GF-D8 (cell line): ENCODE measurements at places on chromosomes 4 and X.

DNA sequence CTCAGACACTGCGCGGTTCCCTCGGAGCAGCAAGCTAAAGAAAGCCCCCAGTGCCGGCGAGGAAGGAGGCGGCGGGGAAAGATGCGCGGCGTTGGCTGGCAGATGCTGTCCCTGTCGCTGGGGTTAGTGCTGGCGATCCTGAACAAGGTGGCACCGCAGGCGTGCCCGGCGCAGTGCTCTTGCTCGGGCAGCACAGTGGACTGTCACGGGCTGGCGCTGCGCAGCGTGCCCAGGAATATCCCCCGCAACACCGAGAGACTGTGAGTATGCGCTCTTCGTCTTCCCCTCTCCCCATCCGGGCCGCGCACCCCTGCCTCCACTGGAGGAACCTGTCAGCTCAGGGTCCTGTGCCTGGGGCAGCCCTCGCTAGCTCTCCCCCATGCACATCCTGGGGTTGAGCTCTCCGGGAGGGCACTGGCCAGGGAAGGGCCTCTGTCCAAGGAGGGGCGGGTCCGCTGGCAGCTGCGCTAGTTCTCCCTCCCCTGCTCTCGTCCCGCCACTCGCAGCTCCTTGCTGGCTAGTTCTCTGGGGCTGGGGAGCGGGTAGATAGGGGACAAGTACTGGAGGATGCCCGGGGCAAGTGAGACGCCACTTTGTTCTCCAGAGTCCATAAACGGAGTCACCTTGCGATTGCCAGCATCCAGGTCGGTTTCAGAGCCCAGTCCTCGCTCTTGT lies 2.2 kb downstream of the SLIT2 start:
- no peak for DNase-seq

DNA sequence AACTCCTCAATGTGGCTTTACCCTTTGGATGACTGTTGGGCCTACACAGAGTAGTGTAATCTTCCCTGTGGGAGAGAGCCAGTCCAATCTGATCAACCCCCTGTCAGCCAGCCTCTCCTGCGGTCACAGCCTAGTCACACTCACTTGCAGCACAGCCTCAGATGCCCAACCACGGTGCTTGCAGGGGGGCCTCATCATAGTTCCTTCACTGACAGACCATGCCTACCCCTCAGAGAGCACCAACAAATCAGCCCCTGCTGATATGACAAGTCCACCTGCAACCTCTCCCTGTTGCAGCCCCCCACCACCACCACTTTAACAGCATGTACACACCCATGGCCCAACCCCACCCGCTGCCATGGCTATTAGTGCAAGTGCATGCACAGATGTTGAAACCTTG lies 146.8 kb downstream of the HMGN5 start:
- no peak for DNase-seq

DNA sequence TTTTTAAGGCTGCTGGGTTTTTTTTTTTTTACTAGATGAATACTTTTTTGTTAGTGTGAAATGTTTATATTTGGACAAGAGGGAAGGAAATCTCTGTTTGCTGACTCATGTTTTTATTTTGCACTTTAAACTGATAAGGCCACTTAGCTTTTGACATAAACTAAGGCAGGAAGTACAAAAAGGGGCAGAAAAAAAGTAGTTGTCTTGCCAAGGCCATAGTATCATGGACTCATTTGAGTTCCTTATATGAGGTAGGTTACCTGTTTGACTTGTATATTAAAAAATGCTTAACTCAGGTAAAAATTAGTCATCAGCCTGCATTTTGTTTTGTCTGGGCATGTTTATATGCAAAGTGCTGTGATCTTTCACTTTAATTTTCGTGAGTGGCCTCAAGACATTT lies 26.0 kb downstream of the SMAD1 start:
- DNase-seq: no peak

DNA sequence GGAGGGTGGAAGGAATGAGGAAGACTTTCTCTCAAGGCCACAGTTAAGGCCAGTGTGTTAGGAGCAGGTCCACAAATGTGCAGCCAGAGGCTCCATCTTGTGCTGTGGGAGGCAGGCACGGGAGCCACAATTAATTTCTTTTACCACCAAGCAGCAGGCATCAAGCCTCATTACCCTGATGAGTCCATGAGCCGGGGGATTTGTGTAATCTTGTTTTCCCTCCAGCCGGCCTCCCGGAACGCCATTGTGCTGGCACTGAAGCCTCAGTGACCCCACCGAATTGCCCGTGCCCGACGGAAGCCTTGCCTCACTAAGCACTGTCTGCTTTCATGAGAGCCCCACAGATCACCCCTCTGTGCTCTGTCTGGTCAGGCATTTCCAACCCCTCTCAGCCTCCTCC lies 154.7 kb upstream of the STX18 start:
- DNase-seq: no peak

- no peak for DNase-seq
Measured at GRCh38 chr4:164761241-164761640, 7.3 kb downstream of the SMIM31 start.
